Activated T-cell treated with anti-CD3 and anti-CD28 coated beads, Interleukin-2, amount 50 U/mL, for 72 hours (primary cell): ENCODE measurements at places on chromosomes 2 and 18. TPM values are rescaled to one million over a fixed set of nuclear protein-coding genes. Genes with fewer than 3 reads are reported as not detected.
A peak's percentile ranks its signal among the peaks of the same experiment; 100 is the strongest.

GRCh38 chr2:151996243-151997003 lies 102.4 kb downstream of the CACNB4 start:
- DNase-seq = no peak

GRCh38 chr2:219627103-219628100 lies at the start of gene SLC4A3:
SLC4A3 (plus strand) TSS chr2:219627630; CDS start chr2:219627993, 363 bp downstream.
- peak; percentile 24 for DNase-seq

GRCh38 chr2:69242651-69243051 lies 144.4 kb downstream of the GFPT1 start:
- no peak for DNase-seq

- DNase-seq = no peak
Measured at GRCh38 chr2:124566518-124566970, 541.5 kb downstream of the CNTNAP5 start.

GRCh38 chr2:12127638-12128037 lies 381.2 kb downstream of the LPIN1 start:
- no peak for DNase-seq

- peak; percentile 28 for DNase-seq
Measured at GRCh38 chr2:3575534-3576262, 638 bp downstream of the RPS7 start.

- no peak for DNase-seq
Measured at GRCh38 chr18:22336406-22336805, 81.3 kb downstream of the CTAGE1 start.

GRCh38 chr2:119771331-119771730 lies 11.6 kb downstream of the PTPN4 start:
- DNase-seq = no peak

DNA sequence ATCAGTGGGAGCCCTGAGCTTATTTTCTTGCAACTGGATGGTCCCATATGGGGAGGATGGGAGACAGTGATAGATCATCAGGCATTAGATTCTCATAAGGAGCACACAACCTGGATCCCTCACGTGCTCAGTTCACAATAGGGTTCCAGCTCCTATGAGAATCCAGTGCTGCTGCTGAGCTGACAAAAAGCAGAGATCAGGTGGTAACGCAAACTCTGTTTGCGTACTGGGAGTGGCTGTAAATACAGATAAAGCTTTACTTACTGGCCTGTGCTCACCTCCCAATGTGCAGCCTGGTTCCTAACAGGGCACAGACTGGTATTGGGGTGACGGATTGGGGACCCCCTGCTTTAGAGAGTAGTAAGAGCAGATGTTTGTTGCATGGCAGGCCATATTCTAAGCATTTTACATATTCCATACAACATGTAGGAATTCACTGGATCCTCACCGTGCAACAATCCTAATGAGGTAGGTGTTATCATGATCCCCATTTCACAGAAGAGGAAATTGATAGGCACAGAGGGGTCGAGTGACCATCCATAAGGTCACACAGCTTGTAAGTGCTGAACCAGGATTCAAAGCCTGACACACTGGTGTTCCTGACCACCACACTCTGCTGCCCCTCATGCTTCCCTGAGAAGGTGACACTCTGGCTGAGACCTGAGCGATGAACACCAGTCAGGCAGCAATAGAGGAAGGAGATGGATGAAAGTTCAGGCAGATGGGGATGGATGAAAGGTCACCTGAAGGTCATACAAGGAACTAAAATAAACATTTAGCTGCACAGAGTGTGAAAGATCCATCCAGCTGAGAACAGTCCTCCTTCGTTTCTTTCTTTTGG lies 15.7 kb upstream of the MAT2A start:
- no peak for DNase-seq

DNA sequence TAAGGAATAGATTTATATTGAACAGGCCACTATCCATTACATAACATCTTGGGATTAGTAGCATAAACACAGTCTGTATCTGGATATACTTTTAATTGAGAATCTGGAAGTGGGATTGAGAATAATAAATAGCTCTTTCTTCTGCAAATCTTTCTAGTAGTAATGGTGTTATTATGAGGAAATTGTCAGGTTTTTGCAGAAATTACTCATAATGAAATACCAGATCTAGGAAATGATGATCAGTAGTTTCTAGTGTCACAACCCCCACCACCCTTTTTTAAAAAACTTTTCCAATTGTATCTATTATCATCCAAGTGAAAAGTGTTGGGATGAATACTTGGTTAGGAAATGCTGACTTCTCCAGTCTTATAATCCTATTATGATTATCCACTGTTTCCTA lies 18.7 kb downstream of the NBEAL1 start:
- DNase-seq = no peak

GRCh38 chr2:178419123-178419522 lies 31.9 kb downstream of the PRKRA start:
- DNase-seq = no peak

DNA sequence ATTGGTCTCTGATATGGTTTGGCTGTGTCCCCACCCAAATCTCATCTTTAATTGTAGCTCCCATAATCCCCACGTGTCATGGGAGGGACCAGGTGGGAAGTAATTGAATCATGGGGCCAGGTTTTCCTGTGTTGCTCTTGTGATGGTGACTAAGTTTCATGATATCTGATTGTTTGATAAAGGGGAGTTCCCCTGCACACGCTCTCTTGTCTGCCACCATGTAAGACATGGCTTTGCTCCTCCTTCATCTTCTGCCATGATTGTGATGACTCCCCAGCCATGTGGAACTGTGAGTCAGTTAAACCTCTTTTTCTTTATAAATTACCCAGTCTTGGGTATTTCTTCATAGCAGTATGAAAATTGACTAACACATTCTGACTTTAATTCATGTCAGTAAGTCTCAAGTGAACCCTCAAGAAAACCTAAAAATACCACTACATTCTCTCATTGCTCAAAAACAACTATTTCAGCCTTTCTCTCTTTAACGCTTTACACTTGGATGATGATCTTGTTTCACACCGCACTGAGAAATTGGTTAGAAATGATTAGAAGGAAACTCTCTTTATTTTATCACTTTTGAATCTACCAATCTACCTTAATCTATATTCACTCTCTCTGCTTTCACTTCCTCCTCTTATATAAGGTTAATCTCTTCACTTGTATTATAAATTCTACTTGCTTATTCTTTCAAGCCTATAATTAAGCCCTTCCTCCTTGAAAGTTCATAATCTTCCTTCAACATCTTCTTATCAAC lies 110.1 kb downstream of the GALR1 start:
- DNase-seq = no peak

GRCh38 chr2:101311696-101312017 lies 3.2 kb upstream of the RNF149 start:
- DNase-seq = no peak

GRCh38 chr2:14424478-14425390 lies 207.8 kb upstream of the LRATD1 start:
- no peak for DNase-seq

DNA sequence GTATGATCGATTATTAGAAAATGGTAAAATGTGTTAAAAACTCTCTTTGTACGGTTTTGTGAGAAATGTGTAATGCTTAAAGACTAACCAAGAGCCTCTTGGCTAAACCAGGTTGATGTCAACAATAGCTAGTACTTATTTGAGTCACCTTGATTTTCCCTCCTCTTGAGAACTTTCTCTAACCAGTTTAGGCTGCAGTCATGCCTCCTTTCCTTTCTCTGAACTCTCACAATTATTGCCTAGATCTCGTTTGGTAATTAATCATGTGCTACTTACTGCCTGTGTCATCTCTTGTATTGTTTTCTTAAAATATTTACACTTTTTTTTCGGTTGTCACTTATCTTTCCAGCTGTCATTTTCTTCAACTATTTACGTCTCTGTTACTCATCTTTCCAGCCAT lies 1.1 kb upstream of the EPC2 start:
- DNase-seq = peak; percentile 35

GRCh38 chr18:33424266-33424946 lies 16.1 kb downstream of the CCDC178 start:
- no peak for DNase-seq

DNA sequence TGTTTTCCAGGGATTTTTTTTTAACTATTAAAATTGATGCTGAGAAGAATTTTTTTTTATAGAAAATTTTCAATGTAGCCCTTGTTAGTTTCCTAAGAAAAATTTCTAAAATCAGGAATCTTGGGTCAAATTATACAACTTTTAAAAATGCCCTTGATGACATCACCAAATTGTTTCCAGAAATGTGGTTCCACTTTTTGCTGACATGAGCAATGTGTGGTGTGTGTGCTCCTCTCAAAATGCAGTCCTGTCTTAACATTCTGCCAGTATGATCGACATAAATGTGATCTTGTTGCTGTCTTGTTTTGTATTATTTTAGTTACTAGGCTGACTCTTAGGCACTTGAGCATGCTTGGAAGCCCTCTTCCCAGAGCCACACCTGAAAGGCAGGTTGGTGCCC lies 89.7 kb upstream of the ST6GAL2 start:
- no peak for DNase-seq

- no peak for DNase-seq
Measured at GRCh38 chr2:219965287-219966194, 338.1 kb downstream of the SLC4A3 start.

- no peak for DNase-seq
Measured at GRCh38 chr2:3134026-3134571, 243.5 kb downstream of the EIPR1 start.

- DNase-seq = no peak
Measured at GRCh38 chr2:109670556-109671411, 56.6 kb downstream of the SOWAHC start.

- no peak for DNase-seq
Measured at GRCh38 chr2:129233751-129234406, 745.6 kb upstream of the RAB6C start.

GRCh38 chr2:147135376-147135775 lies 709.5 kb upstream of the ACVR2A start:
- DNase-seq = no peak

GRCh38 chr2:238914648-238915015 lies 66.7 kb downstream of the TWIST2 start:
- no peak for DNase-seq

DNA sequence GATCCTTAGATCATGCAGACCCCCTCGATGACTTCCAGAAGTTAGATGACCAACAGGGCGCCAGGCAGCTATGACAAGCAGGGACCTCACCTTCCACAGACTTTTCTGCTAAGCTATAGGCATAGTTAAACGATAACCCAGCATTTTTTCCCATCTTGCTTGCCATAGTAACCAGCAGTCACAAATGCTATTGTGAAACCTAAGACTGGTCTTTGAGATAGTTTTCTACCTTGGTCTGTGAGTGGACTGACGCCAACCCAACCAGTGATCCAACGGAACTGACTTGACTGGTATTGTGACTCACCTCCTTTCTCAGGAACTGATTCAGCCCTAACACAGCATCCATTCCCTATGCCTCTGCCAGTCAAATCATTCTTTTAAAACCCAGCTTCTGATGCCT lies 361.2 kb downstream of the LRRTM4 start:
- no peak for DNase-seq

GRCh38 chr2:176535467-176536113 lies 266.3 kb downstream of the MTX2 start:
- DNase-seq = no peak

- DNase-seq = peak; percentile 1
Measured at GRCh38 chr18:64409511-64409910, 260.6 kb upstream of the LINC00305 start.

DNA sequence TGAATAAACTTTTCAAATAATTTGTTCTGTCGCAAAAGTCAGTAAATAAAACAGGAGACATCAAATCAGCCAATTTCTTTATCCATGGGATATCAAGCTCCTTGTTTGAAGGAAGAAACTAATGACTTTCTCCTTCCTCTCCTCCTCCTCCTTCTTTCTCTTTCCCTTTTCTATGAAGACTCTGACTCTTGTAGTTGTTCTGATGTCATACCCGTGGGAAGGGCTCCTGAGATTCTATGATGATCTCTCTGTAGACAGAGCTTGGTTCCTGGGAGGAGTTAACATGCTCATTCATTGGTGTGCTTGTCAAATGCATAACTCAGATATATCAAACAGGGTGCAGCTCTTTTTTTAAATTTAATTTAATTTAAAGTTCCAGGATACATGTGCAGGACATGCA lies 118.7 kb upstream of the KCTD1 start:
- no peak for DNase-seq

DNA sequence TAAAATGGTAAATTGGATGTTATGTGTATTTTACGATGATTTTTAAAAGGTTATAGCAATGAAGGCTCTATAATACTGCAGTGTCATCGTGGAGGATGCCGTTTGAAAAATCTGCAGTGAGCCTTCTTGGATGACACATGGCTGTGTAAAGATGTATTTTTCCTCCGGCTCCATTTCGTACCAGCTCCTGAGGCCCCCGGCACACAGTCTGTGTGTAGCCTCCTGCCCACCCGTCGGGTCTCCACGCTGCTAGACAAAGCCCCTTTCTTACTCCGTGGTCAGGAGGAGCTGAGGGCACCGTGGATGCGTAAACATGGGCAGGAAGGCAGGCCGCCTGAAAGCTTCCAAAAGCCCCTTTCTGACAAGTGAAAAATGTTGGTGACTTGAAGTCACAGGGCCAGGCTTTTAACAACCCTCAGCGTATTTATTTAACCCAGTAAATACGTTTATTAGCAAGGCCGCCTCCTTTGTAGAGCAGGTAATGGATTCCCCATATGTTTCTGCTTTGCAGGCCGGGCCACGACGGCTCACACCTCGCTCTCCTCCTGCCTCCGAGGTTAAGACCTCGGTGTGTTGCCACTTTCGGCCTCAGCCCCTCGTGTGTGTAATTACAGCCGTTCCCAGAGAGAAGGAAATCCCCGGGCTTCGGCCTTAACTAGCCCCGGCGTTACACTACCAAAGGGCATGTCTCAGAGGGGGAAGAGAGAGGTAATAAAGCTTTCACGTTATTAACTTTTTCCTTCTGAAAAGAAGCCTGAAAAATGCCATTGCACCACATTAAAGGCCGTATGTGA lies 72.8 kb downstream of the DDX1 start:
- DNase-seq = no peak

GRCh38 chr18:6605115-6605869 lies 124.2 kb upstream of the ARHGAP28 start:
- no peak for DNase-seq

- DNase-seq = no peak
Measured at GRCh38 chr2:85590950-85591349, 4.6 kb upstream of the RNF181 start.

DNA sequence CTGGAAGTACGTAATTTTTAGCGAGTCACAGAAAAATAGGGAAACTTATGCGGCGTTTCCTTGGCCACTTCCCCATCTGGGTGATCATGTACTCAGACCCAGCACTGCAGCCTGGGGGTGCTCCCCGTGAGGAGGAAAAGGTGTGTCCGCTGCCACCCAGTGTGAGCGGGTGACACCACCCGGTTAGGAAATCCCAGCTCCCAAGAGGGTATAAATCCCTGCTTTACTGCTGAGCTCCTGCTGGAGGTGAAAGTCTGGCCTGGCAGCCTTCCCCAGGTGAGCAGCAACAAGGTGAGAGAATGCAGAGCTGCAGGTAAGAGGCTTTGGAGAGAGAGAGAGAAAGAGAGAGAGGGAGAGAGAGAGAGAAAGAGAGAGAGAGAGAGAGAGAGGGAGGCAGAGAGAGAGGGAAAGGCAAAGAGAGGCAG lies at the start of gene IL1R2:
Gene IL1R2, plus strand, starts transcription at position 240 of the 425 bp plus-strand sequence. CDS start 16,616 bp downstream, outside the sequence.
- no peak for DNase-seq

Gene UGT1A3
- not detected for total RNA-seq

Gene RNF125
- total RNA-seq = 43.3 TPM

Gene SP140
- total RNA-seq = 102 TPM

Gene KCNG2
- not detected for total RNA-seq

Gene GTF3C2
- total RNA-seq = 58.7 TPM

Gene RTP5
- total RNA-seq = 0.56 TPM

Gene FNDC4
- 0.24 TPM for total RNA-seq

Gene STEAP3
- 0.17 TPM for total RNA-seq

Gene DNAH7
- not detected for total RNA-seq

Gene CD8B2
- 0.62 TPM for total RNA-seq

Gene KCNE4
- total RNA-seq = not detected

Gene EIF2AK2
- total RNA-seq = 42.9 TPM

Gene FN1
- total RNA-seq = 0.60 TPM

Gene TMEM169
- total RNA-seq = 1.6 TPM

Gene GAREM2
- 1.4 TPM for total RNA-seq
